ENCODE measurements at places on chromosomes 7 and 10.
A peak's percentile ranks its signal among the peaks of the same experiment; 100 is the strongest.

DNA sequence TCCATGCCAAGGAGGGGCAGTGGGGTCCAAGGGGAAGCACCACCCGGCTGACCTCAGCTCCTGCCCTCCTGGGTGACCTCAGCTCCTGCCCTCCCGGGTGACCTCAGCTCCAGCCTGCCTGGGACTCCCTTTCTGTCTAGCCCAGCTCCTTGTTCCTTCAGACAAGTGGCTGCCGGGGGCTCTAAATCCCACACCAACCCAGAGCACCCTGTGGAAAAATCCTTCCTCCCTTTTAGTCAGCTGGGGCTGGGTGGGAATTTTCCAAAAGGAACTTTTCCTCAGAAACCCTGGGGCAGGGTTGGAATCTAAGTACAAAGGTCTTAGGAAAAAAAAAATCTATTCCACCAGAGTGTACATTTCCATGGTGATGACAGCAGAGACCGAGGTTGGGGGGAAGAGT is 36.3 kb downstream of the AKR1B1 start:
- no peak for DNase-seq

DNA sequence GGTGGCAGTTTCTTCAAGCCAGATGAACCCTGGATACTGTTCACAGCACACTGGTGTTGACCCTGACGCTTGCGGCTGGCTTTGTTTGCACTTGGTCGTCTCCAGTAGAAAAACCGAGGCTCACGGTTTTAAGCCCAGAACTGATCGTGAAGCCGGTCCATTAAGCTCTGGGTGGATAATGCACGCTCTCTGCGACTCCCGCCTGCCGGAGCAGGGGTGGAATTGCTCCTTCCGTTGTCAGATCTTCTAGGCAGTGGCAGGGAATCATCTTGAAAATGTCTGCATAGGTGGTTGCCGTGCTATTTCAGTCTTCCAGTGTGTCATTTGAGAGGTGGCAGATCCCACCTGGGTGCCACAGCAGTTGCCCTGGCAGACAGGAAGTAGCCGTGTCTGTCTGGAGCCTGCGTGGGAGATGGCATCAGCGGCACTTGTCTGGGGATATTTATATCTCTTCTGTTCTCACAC is 35.9 kb upstream of the AP5Z1 start:
- peak; percentile 51 for DNase-seq

GRCh38 chr10:110505130-110505770 is 7.5 kb downstream of the DUSP5 start:
- DNase-seq, result no peak

- DNase-seq, result no peak
Measured at GRCh38 chr7:105890290-105890997, 14.0 kb upstream of the ATXN7L1 start.

- DNase-seq, result no peak
Measured at GRCh38 chr7:113873554-113874151, 45.2 kb downstream of the PPP1R3A start.

- DNase-seq, result no peak
Measured at GRCh38 chr7:74405191-74405898, 48.4 kb upstream of the GTF2IRD1 start.

- DNase-seq, result no peak
Measured at GRCh38 chr10:130333185-130333584, 197.0 kb downstream of the GLRX3 start.

DNA sequence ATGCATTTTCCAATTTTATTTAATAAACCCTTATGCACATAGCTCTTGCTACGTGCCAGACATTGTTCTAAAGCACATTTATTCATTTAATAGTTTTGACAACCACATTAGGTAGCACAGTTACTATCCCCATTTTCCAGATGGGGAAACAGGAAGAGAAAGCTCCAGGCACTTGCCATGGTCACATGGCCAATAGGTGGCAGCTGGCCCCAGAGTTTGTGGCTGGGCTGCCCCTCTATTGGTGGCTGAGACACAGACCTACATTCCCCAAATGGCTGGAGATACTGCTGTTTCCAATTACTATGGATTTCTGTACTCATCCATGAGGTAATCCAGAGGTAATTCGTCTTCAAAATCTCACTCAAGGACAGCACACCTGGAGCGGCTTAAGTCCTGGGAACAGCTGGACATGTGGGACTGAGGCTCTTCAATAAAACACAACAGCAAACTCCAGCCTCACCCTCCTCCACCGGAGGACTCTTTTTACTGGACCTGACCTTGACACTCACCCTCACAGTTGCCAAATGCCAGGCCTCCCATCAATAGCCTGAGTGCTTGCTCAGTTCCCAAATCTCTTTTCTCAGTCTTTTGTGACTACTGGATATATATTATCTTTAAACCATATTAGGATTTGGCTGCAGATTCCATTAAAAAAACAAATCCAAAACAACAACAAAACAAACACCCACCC is 106.1 kb downstream of the CLEC2L start:
- DNase-seq, result no peak

DNA sequence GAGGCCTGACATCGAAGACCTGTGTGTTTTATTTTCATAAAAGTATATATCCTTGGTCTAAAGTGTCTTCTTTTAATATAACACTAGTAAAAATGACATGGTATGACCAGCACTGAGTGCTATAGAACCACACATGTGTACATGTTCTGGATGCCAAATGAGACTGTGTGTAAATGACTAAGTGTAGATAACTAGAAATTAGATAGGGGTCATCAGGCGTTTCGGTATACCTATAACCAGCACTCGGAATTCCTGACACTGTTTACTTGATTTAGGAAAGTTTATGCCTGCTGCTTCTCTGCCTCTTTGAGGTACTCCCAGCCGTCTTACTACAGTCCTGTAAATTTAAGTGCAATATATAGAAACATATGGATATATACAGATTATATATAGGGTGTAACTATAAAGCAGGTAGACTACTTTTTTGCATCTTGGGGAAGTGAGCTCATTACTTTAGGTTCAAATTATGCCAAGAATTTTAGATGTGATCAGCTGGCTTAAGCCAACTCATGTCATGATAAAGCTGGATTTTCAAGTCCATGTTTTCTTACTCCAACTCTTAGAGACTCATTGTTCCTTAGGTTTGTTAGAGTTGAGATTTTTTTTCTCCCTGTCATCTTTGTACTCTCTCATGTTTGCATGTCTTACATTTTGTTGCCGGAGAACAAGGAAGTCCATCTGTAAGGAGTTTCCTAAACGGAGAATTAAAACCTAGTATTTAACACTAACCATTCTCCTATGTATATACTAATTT is 62.9 kb downstream of the KLHDC10 start:
- no peak for DNase-seq

DNA sequence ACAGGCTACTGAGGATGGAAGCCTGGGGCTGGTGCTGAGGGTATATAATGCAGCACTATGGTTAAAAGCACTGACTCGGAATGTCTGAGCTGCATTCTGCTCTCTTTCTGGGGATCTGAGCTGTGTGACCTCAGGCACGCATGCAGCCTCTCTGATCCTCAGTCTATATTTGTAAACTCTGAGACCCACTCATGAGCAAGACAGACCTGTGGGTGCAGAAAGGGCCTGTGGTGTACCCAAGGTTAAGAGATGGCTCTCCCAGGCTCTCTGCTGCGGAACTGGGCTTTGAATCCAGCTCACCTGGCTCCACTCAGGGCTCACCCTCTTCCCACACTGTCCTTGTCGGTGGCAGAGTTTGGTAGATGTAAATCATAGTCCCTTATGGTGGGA is 89.9 kb downstream of the CHST15 start:
- DNase-seq, result no peak

- DNase-seq, result no peak
Measured at GRCh38 chr10:45811075-45811474, 36.2 kb downstream of the AGAP4 start.

GRCh38 chr7:4056552-4057288 is 625.4 kb upstream of the FOXK1 start:
- no peak for DNase-seq

GRCh38 chr7:154431045-154431444 is 378.8 kb downstream of the DPP6 start:
- no peak for DNase-seq

GRCh38 chr10:79101560-79102497 is 33.1 kb downstream of the ZMIZ1 start:
- no peak for DNase-seq

- DNase-seq, result no peak
Measured at GRCh38 chr10:59885430-59886134, 20.8 kb downstream of the CCDC6 start.

DNA sequence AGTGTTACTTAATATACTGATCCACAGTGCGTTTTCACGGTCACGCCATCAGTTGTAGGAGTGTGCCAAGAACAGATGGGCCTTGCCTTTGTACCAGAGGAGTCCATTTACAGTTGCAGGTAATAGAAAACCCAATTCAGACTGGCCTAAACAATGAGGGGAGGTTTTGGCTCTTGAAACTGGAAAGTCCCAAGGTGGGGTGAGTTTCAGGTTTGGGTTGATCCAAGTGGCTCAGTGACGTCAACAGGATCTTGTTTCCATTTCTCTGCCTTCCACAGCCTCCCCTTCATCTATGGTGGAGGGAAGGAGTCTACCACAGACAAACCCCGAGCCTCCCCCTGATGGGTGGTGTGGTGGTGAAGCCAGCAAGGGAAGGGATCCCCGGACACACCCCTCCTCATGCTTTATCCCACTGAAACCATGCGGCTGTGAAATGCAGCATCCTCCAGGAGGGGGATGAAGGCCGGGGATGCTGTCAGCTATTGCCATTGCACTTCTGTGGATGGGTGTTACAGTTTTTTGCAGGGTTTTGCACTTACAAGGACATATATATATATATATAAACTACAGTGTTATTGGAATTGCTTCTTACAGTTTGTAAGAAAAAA is 14.8 kb upstream of the SH2D4B start:
- no peak for DNase-seq

- DNase-seq, result no peak
Measured at GRCh38 chr10:99435986-99436638, 5.7 kb upstream of the GOT1 start.

GRCh38 chr7:116261904-116262303 is 51.6 kb downstream of the TES start:
- DNase-seq, result no peak

DNA sequence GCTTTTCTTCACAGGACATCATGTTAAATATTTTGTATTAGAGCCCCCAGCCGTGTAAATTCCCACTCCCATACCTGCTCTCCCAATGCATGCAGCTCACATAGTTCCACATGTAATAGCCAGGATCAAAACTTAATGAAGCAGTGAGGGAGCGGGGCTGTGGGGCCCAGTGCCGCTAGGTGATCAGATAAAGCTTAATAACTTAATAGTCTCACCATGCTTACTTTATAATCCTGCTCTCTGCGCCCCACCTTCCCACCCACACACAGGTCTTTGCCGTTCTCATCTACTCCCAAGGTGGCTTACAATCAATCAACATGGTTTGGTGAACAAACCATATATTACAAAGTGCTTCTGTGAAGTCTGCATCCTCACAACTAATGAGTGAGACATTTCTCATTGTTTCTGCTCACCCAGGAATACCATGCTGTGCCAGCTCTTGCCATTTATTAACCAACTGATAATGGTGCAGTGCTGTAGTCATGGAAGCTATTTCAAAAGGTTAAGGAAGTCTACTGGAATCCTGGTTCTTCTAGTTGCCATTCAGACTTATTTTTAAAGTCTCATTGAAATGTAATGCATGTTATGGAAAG is 156.4 kb downstream of the CTTNBP2 start:
- no peak for DNase-seq

DNA sequence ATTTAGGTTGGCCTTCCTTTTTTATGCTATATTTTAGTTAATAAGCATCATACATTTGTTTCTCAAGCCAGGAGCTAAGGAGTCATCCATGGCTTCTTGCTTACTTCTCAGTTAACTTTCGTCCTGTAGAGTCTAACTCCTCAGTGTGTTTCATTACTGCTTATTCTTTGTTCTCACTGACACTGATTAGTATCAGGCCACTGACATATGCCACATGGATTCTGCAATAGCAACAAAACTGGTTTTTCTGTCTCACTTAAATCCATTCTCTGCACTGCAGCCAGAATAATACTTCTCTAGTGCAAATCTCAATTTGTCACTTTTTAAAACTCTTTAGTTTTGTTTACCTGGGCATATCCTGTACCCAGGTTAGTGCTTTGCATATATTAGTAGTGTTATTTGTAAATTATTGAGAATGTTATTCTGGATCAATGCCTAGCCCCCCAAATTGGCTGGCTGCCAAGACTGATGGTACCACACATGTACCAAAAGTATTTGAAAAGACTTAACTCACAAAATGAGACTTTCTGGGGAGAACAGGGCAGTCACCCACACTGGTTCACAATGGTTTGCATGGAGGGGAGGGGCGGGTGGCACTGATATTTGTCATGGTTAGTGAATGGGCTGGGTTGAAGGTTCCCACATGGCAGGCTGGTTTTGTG is 79.1 kb downstream of the CCSER2 start:
- DNase-seq, result no peak

- no peak for DNase-seq
Measured at GRCh38 chr10:86295351-86295750, 71.2 kb downstream of the GRID1 start.

DNA sequence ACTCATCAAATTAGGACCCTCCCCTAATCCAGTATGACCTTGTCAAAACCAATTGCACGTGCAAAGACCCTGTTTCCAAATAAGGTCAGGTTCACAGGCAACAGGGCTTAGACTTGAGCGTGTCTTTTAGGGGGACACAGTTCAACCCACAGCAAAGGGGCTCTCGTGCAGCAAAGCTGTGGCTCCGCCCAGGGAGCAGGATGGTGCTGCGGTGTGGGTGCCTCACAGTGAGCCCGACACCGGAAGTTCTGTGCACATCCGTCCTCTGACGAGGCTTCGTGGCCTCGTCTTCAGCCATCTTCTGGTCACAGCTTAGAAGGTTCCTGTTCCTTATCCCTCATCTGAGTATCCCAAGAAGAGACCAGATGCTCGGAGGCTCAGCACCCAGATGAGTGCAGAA is 509.2 kb upstream of the FOXK1 start:
- no peak for DNase-seq

- no peak for DNase-seq
Measured at GRCh38 chr10:31697271-31698180, 231.1 kb downstream of the ARHGAP12 start.

DNA sequence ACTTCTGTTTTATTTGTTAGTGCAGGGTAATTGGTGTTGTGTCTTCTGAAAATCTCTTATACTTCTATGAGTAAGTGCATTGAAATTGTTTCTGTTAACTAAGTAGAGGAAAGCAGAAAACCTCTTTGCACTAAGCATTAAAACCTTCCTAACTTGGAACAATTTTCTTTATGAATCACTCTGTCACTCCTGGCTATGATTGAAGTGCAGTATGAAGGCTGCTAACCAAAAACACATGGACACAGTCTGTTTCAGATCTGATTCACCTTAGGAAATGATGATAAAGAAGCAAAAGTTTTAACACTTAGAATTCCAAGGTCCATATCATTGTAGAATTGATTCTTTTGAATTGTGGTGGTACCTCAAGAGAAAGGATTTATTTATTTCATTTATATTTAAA is 41.9 kb downstream of the MET start:
- no peak for DNase-seq

- DNase-seq, result no peak
Measured at GRCh38 chr7:133253519-133253875, 619 bp downstream of the EXOC4 start.

GRCh38 chr7:159086301-159086925 is 58.3 kb downstream of the VIPR2 start:
- DNase-seq, result no peak

Data from DMS79 (cell line).